ENCODE measurements at places on chromosomes 13 and 19.

GRCh38 chr13:66994517-66995202 lies 235.5 kb downstream of the PCDH9 start:
- no peak for DNase-seq

- DNase-seq: no peak
Measured at GRCh38 chr13:110107568-110108347, 199.2 kb downstream of the COL4A1 start.

DNA sequence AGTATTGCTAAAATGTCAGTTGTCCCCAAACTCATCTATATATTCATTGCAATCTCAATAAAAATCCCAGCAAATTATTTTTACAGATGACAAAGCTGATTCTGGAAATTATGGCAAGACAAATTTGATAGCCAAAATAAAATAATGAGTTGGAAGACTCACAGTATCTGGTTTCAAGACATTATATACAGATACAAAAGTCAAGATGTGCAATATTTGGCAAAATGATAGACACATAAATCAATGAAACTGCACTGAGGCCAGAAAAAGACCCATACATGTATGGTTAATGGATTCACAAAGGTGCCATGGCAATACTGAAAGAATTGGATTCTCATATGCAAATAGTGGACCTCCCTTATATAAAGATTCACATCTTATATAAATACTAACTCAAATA lies 24.2 kb downstream of the ZNF45 start:
- no peak for DNase-seq

- no peak for DNase-seq
Measured at GRCh38 chr19:14197882-14198281, 8.1 kb downstream of the ADGRL1 start.

DNA sequence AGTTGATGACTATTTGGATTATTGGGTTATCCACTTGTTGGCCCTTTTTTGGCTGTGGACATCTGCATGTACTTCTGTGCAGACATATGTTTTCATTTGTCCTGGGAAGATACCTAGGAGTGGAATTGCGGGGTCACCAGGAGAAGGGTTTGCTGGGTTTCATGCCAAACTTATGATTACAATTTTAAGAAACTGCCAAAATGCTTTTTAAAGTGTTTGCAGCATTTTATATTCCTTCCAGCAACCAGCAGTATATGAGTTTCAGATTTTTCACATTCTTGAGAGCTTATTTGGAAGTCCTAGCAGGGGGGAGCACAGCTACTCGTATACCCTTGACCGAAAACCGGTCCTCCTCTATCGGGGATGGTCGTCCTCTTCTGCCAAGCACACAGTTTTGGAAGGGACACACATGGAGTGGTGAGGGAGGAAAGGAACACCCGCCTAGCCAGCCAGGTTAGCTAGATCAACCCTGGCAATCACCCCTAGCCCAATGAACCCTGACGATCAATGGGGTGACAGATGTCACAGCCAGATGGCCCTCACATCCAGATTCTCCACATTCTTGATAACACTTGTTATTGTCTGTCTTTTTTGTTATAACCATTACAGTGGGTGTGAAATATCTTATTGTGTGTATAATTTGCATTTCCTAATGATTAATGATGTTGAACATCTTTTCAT lies 26.7 kb upstream of the RNF113B start:
- DNase-seq: no peak

GRCh38 chr13:49561062-49561410 lies 24.3 kb downstream of the RCBTB1 start:
- no peak for DNase-seq

- no peak for DNase-seq
Measured at GRCh38 chr13:79987761-79988160, 353.2 kb downstream of the SPRY2 start.

- DNase-seq: no peak
Measured at GRCh38 chr19:9797871-9798270, 21.0 kb downstream of the FBXL12 start.

DNA sequence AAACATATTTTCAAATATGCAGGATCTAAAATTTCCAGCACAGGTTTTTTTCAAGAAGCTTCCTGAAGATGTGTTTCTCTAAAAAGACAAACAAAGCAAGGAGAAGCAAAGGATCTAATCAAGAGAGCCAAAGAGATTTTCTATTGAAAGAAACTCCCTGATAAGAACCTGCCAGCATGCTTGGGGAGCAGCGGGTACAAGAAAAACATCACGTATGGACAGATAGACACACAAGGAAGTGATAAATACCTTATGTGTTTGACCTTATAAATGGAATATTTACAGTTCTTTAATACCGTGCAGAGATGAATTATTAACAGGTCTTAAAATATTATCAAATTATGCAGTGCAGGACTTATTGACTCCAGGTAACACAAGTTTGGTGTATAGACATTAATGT lies 562.1 kb downstream of the DACH1 start:
- no peak for DNase-seq

DNA sequence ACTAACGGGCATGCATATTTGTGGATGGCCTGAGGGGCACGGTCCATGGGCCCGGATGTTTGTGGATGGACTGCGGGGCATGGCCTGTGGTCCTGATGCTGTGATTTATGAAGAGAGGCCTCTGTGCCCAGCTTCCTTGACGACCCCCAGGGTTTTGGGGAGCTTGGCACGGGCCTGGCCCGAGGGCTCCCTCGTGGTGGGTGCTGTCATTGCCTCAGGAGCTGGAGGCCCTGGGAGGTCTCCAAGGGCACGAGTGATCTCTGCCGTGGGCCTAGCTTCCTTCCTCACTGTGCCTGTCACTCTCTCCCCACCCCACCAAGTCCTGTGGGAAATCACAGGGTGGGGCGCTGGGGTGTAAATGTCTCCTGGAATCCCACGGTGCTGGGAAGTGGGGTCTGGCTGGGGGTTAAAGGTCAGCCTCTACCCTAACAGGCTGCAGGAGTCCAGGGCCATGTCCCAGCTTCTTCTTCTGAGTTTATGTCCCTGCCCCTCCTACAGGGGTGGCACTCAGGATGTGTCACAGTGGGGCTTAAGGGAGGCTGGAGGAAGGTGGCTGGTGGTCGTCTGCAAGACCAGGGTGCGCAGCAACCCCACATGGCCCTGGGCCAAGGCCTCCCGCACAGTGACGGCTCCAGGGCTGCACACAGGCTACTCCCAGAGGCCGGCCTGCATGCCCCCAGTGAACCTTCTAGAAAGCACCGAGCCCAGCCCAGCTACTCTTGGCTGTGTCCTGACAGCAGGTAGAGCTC lies 27.6 kb upstream of the RANBP3 start:
- no peak for DNase-seq

DNA sequence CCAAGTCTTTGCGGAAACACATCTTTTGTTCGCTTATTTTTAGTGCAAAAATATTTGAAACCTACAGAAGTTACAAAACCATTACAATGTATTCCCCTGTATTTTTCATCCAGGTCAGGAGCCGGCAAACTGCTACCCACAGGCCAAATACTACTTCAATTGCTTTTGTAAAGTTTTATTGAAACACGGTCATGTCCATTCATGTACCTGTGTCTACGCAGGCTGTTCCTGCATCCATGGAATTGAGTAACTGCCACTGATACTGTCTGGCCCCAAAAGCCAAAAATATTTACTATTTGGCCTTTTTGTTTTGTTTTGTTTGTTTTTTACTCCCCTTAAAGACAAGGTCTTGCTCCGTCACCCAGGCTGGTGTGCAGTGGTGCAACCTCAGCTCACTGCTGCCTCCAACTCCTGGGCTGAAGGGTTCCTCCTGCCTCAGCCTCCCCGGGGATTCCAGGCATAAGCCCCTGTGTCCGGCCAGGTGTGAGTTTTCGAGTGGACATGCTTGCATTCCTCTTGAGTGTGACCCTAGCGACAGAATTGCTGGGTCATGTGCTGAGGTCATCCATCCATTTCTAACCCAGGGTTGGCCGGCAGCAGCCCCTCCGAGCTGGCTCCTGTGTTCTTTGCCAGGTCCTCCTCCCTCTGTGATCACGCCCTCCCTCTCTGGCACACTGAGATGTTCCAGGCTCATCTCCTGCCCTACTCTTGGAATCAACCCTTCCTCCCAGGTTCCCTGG lies 10.9 kb upstream of the S1PR4 start:
- no peak for DNase-seq

- DNase-seq: no peak
Measured at GRCh38 chr19:46861691-46862502, 1.1 kb downstream of the ARHGAP35 start.

DNA sequence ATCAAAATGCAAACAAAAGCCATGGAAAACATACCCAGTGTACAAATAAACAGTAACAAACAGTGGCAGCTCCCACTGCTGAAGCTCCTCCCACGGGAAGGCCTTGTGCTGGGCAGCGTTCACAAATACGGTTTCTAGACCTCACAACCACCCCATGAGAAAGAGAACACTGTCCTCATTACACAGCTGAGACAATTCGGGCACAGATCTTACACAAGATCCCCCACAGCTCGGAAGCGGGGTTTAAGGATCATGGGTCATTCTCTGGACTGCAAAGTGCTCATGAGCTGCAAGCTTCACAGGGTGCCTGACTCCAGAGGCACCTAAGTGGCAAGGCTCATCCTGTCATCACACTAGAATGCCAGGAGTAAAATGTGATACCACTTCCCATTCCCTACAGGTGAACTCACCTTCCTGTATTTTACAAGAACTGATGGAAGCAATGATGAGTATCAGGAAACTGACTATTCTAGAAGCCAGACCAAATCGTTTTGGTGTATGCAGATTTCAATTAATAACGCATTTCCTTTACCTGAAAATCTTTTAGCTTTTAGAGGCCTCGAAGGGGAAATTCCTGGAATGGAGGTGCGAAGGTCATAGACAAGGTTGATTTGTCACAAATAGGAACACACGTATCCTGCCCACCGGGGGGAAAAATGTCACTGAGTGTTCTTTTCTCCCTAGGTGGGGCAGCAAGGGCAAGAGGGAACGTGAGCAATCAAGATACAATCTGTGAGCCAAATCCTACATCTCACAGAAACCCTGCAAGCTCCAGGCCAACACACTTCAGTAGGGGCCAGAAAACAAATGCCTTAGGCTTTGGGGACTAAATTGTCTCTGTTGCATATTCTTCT lies 41.2 kb downstream of the STK24 start:
- DNase-seq: no peak

- no peak for DNase-seq
Measured at GRCh38 chr13:97583907-97584497, 150.0 kb downstream of the RAP2A start.

DNA sequence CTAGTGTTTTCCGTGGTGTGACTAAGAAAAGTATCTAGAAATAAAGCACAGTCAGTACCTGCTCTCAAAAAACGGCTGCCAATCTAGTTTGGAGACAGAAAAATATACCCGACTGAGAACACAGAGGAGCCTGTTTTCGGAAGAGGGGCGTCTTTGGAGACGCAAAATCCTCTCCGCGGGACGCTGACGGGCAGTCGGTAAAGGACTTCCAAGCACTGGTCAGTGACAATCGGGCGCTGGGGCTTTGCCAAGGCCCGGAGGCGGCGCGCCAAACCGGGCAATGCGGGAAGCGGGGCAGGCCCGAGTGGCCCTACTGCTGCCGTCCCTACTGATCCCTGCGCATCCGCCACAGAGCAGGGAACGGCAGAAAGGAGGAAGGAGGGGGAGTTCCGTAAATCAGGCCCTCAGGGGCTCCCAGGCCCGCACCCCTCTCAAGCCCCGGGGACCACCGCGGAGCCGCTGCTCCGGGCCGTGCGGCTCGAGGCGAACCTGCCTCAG lies 588 bp upstream of the DPY19L3 start:
- no peak for DNase-seq

DNA sequence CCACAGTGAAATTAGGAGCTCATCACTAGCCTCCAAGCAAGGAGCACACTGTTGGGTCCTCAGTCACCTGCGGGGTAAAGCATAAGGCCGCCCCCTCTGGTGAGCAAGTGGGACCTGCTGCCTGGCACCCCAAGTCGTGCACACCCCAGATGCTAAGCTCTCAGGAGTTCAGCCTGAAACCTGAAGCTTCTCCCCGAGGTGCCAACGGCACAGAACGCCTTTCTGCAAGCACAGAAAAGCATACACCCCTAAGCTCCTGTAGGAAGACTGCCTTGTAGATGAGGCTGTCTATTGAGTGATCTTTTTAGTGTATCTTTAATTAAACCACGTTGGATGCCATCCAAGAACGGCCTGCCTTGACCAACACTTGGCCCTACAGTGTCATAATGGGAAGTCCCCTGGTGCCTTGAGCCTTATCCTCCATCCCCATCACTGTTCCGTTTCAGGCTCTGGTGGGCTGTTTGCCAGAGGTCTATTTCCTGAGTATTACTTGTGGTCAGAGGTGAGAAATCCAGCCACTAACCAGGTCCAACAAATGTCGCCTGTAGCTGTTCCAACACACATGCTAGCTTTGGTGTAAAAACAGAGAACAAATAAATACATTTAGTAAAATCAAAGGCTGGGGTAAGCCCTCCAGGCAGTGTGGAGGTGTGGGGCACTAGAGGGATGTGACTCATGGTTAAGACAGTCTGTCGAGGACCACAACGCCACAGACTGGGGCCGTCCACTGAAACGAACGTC lies 44.8 kb downstream of the C13orf42 start:
- no peak for DNase-seq

DNA sequence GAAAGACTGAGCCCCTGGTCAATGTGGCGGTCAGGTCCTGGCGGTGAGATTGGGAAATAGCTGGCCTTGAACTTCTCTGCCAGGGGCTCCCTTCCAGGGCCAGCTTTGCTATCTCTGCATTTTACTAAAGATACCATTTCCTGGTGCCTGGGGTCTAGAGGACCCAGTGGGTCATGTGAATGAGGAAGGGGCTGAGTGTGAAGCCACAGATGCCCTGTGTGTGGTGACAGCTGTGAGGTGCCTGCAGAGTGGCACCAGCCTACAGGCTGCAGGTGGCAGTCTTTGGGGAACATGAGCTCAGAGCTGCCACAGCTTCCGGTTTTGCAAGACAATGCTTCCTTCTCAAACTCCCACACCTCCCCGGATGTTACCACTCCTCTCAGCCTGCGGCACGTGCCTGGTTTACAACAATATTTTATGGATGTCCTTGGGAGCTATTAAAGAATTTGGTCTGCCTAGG lies 5.2 kb upstream of the MLNR start:
- DNase-seq: peak; percentile 31

DNA sequence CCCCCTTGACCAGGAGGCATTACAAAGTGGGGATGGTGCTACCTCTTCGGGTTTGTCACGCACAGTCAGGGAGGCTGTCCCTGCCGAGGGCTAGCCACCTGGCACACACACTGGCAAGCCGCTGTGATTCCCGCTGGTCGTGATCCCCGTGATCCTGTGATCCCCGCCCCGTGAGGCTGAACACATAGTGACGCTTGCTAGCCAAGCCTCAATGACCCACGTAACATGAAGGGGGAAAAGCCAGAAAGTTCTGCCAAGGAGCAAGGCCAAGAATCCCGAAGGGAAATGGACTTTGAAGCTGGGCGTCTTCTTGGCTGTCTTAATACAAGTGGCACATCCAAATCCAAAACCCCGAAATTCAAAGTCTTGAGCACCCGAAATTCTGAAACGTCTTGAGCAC lies 13.7 kb downstream of the LDLR start:
- no peak for DNase-seq

GRCh38 chr13:64849196-64849595 lies 2380.9 kb downstream of the PCDH9 start:
- no peak for DNase-seq

- DNase-seq: no peak
Measured at GRCh38 chr19:29495091-29495490, 30.7 kb upstream of the VSTM2B start.

GRCh38 chr19:51144482-51145045 lies 2.5 kb downstream of the SIGLEC7 start:
- no peak for DNase-seq

All from stimulated activated CD4-positive, alpha-beta T cell treated with anti-CD3 and anti-CD28 coated beads, Interleukin-2, amount 100 ng/mL, for 48 hours (primary cell).